ENCODE measurements at places on chromosomes 3 and 15.

- DNase-seq, result no peak
These were observed 154.5 kb upstream of the TSC22D2 start for GRCh38 chr3:150253622-150254021.

- no peak for DNase-seq
These were observed 55.1 kb upstream of the ICE2 start for GRCh38 chr15:60534051-60534450.

GRCh38 chr3:52461874-52462273 lies 6.5 kb downstream of the NISCH start:
- DNase-seq, result no peak

GRCh38 chr15:81091889-81092558 lies 42.0 kb upstream of the CFAP161 start:
- DNase-seq, result no peak

DNA sequence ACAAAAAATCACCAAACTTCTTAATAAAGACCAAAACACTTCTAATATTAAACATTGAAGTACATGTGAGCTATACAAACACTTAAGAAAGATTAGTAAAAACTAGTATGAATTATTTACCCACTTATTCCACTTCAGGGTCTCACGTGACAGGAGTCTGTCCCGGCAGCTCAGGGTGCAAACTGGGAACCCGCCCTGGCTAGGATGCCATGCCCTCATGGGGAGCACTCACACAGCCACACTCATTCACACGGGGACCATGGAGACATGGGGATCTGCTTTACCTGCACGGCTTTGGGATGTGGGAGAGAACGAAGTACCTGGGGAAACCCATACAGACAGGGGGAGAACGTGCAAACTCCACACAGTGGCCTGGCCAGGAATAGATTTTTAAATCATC lies 179.3 kb upstream of the UBE3A start:
- DNase-seq, result no peak

DNA sequence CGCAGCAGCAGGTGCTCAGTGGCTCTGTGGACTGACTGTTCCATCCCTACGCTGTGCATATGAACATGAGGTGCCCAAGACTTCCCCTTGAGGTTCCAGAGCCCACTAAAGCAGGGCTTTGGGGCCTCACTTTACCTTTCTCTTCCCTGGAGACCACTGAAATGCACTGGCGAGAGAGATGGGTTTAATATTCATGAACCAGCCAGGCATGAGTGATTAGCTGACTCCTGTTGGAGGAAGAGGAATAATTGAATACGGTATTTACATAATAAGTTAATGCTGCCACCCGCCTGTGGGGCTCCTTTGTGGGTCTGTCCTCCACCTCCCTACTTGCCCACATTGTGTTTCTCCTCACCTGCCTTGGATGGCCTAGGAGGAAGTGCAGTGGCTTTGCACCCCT lies 263.4 kb downstream of the TLE3 start:
- DNase-seq, result no peak

DNA sequence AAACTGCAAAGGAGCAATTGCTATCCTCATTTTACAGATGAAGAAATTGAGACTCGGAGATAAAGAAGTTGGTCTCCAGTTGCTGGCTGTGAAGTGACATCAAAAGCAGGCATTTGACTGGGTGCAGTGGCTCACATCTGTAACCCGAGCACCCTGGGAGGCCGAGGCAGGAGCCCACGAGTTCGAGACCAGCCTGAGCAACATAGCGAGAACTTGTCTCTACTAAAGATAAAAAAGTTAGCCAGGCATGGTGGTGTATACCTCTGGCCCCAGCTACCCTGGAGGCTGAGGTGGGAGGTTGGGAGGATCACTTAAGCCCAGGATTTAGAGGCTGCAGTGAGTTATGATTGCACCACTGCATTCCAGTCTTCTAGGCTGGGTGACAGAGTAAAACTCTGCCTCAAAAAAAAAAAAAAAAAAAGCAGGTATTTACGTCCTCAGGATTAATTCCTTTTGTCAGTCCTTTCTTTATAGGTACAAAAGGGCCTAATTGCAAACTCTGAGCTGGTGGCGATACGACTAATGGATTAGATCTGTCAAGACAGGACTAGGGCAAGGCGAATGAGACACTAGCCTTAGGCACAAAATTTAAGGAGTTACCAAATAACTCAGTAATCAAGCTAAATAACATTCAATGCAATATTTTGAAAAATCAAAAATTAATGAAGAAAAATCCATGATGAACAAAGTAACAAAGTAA lies 5.9 kb upstream of the DNASE1L3 start:
- no peak for DNase-seq

Data from activated T-cell treated with anti-CD3 and anti-CD28 coated beads, Interleukin-2, amount 50 U/mL, for 4 hours (primary cell).